Transverse colon (tissue), 4 donors: ENCODE measurements at places on chromosomes 4 and X.
A peak's percentile ranks its signal among the peaks of the same experiment; 100 is the strongest.

DNA sequence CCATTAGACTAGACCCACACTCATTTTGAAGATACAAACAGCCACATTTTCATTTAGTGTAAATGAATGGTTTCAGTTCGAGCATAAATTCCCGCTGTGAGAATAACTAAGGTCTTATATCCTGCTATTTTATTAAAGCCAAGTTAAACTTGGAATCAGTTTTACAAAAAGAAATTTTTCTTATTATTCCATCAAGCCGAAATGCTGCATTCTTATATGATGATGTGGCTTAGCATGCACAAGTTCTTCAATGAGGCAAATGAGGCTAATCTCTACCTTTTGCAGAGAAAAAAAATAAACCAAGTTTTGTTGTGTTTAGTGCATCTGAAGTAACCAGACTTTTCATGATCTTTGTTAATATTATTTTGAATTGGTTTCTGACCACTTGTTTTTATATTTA is 953.9 kb upstream of the PCDH10 start:
- no peak for DNase-seq

DNA sequence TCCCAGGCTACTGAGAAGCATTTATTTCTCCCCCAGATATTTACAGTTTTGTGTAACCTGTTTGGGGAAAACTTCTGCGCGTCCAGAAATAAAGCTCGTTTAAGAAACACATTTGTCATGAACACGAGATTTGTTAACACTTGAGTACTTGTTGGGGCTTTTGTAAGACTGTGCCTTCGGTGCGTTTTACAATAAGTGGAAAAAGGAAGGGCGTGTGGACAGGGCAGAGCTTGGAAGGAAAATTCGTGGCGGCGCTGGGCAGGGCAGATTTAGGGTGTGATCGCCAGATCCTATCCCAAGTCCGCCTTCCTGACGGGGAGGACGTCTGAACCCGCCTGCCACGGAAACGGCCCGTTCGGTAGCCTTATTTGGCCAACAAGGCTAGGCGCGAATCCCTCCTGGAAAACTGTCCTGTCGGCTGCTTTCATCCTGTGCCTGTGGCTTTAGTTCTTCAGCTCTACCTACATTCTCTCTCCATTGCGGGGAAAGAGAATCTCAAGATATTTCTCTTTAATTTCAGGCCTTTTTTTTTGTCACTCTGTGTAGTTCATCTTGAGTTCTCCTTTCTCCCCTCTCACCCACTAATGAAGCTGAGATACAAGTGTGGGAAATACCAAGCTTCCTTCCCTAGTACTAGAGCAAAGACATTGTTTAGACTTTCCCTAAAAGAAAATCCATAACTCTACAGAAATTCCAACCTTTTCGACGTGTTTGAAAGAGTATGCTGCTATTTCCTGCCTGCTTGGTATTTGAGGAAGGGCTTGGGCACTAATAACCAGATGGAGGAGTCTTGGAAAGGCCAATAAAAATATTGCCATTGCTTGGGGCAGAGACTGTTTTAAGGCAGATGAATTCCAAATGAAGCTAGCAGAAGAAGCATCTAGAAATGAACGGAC is 982 bp downstream of the PDLIM5 start:
- DNase-seq: peak; percentile 92

GRCh38 chr4:48225368-48226141 is 44.1 kb downstream of the TEC start:
- DNase-seq: no peak

- no peak for DNase-seq
Observed at GRCh38 chr4:168900080-168900479, 110.0 kb downstream of the CBR4 start.

DNA sequence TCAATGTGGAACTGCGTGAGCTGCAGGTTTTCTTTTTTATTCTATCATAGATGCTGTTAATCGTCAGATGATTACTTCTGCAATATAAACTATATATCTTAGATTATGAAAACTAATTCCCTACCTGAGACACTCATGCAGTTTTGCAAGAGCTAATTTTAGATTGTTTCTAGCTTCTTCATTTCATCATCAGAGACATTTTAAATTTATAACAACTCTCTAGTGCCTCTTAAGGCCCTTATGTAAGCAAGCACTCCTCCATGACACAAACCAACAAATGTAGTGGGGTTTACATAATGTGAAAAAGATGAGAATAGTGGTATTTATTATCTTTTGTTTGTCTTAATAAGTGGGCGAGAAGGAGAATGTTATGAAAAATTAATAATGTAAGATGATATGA is 170.2 kb upstream of the ETNPPL start:
- DNase-seq: no peak

- no peak for DNase-seq
Observed at GRCh38 chrX:81215685-81216084, 13.8 kb downstream of the SH3BGRL start.

DNA sequence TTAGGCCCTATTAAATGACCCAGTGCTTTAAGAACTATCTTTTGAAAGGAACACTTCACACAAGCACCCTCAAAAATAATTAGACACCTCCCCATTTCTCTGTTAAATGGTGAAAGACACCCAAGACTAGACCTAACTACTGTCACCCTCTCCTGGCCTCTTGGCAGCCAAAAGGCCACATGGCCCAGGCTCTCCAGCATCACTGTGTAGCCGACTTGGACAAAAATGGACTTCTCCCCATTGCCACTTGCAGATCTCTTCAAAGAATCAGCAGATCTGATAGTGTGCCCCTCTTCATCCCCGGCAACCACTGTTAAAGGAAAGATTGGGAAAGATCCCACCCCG is 2.0 kb downstream of the MID1IP1 start:
- no peak for DNase-seq

GRCh38 chr4:13546142-13546940 is 2.0 kb upstream of the NKX3-2 start:
- DNase-seq: no peak

- DNase-seq: no peak
Observed at GRCh38 chr4:7595934-7596461, 161.3 kb upstream of the PSAPL1 start.

DNA sequence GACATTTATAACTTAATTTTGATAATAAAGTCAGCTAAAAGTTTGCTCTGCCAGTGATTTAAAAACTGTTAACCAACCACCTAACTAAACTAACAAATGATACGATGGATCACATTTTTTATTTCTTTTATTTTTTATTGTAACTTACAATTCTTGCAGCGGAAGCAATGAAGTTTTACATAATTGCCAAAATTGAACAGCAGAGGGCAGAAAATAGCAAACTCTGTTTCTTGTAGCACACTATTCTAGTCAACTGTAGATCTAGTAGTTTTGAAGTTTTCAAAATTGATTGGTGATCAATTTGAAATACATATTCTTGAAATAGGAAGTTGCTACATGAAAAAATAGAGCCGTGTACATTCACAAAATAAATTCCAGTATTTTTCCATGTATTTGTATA is 2.8 kb upstream of the GRIA2 start:
- no peak for DNase-seq

- no peak for DNase-seq
Observed at GRCh38 chr4:11420327-11420726, 8.4 kb downstream of the HS3ST1 start.

DNA sequence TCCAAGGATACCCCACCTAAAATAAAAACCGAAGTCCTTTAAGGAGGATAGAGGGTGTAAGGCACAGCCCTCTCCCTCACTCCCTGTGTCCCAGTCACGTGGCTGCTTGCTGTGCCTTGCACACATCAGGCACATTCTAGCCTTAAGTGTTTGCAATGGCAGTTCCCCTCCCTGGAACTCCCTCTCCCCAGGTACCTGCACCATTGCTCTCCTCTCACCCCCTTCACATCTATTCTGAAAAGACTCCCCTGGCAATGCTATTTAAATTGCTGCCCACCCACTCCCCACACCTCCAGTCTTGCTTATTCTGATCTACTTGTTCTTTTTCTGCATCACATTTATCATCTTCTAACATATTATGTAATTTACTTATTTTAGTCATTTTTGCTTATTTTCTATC is 91.6 kb upstream of the LNX1 start:
- no peak for DNase-seq

- peak; percentile 33 for DNase-seq
Observed at GRCh38 chrX:150365990-150366911, 3.1 kb downstream of the MAMLD1 start.

GRCh38 chr4:26386386-26386785 is 65.6 kb downstream of the RBPJ start:
- no peak for DNase-seq

- no peak for DNase-seq
Observed at GRCh38 chrX:20063716-20064351, 52.9 kb downstream of the MAP7D2 start.

DNA sequence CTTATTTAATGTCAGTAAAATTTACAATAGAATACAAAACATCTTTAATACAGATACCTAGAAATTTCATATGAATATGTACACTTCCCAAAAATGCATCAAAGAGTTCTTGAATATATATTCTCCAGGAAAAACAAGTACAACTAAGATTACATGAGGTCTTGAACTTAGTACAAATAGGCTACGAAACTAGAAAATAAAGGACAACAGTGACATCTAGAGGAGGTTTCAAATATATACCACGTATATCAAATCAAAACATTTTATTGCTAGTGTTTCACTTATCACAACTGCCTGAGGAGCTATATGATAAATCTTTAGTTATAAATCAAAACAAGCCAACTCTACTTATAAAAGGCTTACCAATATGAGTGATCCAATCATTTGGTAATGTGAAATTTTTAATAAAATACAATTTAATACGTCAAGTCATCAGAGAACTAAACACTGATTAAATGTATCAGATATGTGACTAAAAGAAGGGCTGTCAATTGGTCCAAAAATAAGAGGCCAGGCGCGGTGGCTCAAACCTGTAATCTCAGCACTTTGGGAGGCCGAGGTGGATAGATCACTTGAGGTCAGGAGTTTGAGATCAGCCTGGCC is 36.6 kb downstream of the ANAPC10 start:
- no peak for DNase-seq

DNA sequence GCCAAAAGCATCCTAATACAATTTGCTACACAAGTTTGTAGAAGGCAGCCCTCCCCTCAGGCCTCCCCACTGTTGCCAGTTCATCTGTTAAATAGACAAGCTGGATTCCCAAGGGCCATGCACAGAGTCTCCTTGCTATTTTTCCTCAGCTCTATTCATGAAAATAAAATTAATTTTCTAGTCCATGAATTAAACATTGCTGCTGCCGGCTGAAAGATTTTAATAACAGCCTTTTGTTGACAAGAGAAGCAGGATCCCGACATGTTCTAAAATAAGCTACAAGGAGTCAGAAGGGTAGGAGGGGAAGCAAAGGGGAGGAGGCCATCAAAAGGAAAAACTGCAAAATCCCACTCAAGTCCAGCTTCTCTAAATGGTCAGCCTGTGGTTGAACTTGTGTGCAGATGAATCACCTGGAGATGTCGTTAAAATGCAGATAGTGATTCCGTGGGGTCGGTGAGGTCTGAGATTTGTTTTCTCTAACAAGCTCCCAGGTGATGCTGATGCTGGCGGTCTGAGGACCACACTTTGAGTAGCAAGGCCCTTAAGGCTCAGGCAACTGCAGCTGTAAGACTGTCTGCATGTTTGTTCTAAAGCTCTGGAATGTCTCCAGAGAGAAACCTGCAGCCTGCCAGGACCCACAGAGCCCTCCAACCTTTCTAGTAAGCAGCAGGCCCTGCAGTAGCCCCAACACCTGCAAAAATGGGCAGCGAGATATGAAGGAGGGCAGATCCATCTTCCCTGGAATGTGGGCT is 9.4 kb downstream of the SCD5 start:
- DNase-seq: no peak

DNA sequence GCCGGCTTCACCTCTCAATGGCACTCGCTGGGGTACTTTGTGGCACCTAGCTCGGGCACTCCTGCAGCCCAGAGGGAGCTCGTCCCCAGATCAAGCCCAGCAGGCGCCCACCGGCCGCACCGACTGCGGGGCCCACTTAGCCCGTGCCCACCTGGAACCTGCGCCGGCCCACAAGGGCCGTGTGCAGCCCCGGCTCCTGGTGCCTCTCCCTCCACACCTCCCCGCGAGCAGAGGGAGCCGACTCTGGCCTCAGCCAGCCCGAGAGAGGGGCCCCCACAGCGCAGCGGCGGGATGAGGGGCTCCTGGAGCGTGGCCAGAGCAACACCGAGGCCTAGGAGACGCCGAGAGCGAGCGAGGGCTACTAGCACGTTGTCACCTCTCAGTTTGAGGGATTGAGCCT is 82.1 kb upstream of the SHISA3 start:
- DNase-seq: no peak

- peak; percentile 66 for DNase-seq
Observed at GRCh38 chrX:40099055-40099958, 1.5 kb upstream of the BCOR start.

- no peak for DNase-seq
Observed at GRCh38 chr4:34850968-34851367, 1393.3 kb downstream of the ARAP2 start.

DNA sequence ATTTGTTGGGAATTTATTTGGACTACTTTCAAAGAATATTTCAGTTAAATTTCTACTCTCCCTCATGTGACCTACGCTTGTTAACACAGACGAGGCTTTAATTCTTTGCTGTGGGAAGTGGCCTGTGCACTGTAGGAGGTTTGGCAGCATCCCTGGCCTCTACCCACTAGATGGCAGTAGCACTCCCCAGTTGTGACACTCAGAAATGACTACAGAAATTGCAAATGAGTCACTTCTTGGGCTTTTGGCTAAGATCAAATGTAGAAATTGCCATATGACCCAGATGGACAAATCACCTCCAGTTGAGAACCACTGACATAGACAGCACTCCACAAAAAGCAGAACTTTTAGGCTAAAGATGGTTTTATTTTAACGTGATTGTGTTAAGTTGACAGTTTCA is 22.1 kb downstream of the PIR start:
- DNase-seq: peak; percentile 71

DNA sequence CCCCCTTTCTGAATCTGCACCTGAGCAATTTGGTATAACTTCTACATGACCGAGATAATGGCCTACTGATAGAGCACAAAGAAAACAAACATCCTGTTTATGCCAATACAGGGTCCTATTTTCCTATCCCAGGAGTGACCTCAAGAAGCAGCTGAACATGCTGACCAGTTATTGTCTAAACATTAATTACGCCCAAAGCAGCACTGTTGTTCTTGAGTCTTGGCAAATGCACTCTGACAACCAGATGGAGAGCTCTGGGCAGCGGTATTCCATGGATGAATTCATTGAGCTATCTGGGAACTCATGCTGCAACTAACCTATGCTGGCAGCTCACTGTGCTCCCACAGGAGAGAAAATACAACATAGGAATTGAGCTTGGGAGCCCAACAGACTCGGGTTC is 52.6 kb downstream of the PCYT1B start:
- no peak for DNase-seq

DNA sequence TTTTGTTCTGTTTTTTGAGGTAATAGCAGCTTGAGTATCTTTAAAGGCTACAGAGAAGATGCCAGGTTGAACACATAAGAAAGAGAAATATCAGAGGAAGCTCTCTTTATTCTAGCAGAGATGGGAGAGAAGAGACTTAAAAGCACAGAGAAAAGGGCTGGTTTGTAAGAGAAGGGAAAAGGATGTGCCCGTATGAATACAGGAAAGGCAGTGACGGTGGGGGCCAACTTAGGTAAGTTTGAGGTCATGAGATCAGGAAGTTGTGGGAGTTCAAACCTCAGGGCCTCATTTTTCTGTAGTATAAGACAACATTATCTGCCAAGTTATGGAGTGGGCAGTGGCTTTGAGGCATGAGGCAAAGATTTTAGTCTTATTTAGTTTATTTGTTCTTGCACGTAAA is 121.3 kb upstream of the S100G start:
- DNase-seq: no peak
